ENCODE measurements at places on chromosomes 6 and 20.

- DNase-seq: no peak
These were observed 159.2 kb downstream of the CD109 start for GRCh38 chr6:73854998-73855718.

- DNase-seq: no peak
These were observed 8.0 kb downstream of the CDH22 start for GRCh38 chr20:46300281-46300680.

- DNase-seq: no peak
These were observed 17.6 kb downstream of the CBFA2T2 start for GRCh38 chr20:33507461-33507860.

DNA sequence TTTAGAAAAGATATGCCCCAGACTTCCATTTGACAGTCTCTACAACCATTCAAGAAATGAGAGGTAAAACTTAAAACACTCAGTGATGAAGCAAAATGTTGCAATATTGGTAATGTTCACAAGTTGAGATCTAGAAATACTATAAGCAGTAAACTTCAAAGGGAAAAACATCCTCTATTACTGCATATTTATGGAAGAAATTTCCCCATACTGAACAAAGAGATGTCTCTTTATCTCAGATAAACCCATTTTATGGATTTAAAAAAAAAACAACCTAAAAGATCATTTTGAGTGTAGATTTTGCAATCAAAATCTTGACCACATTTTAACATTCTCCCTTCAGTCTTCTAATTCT lies 177.8 kb upstream of the TAB2 start:
- no peak for DNase-seq

DNA sequence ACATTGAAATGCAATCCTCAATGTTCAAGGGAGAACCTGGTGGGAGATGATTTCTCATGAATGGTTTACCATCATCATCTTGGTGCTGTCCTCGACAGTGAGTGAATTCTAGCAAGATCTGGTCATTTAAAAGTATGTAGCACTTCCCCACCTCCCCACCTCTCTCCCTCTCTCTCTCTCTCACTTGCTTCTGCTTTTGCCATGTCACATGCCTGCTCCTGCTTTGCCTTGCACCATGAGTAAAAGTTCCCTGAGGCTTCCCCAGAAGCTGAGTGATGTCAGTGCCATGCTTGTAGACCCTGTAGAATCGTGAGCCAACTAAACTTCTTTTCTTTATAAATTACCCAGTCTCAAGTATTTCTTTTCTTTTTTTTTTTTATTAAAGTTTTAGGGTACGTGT lies 60.5 kb downstream of the DST start:
- no peak for DNase-seq

- no peak for DNase-seq
These were observed 1.4 kb downstream of the IL22RA2 start for GRCh38 chr6:137171824-137172733.

DNA sequence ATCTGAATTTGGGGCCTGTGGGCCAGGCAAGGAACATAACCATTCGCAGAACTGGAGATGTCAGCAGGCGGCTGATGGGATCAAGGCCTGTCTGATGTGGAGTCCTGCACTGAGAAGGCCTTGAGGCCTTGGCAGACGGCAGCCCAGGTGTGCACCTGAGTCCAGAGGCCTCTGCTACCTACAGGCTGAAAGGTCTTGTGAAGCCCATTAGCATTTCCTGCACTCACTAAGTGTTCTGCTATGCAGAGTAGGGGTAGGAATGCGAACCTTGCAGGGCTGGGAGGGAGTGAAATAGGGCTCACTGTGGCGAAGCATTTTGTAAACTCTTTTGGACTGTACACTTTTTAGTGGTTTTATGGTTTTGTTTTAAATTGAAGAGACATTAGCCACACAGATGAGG lies 48.3 kb upstream of the RNF24 start:
- no peak for DNase-seq

DNA sequence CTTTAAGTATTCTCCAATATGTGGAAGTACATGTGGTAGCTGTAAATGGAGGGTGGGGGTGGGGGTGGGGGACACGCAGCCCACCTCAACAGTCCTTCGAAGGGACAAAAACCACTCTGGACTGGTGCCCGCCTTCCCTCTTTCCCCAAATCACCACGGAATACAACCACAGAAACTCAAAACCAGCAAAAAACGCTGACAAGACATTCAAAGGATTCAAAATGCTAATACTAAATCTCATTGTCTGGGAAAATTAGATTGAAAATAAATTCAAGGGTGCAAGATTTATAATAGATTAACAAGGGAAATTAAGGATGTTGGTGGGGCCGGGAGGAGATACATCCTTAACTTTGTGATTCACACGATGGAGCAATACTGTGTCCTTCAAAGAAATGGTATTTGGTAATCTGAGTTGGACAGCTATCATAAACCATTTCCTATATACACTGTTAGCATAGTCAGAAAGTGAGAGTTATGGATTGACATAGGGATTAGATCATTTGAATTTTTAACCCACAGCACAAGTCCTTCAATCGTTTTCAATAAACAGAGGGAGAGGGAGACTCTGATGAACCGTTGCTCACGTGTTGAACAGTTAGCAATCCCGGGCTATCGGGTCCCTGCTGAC lies 766 bp upstream of the TBC1D22B start:
- DNase-seq: no peak

- DNase-seq: no peak
These were observed 181.1 kb downstream of the CDH4 start for GRCh38 chr20:61433176-61433575.

DNA sequence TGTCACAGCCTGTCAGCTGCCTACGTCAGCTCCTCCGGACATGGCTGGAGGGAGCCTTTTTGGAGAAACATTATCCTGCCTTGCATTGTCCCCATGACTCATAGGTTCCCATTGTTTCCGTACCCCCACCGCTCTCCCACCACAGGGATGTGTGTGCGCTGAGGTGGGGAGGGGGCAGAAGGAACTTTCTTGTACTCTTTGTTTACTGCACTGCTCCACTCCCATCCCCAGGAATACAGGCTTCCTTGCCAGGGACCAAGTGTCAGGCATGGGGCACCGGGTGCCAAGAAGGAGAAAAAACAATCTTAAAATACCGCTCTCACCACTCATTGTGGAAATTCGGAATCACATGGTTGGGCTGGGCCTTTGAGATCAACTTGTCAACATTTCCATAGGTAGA lies 51.0 kb downstream of the KCNK5 start:
- DNase-seq: no peak

GRCh38 chr6:34189806-34190503 lies 44.1 kb upstream of the GRM4 start:
- DNase-seq: no peak

- peak; percentile 69 for DNase-seq
These were observed 79.4 kb upstream of the SCAF8 start for GRCh38 chr6:154653853-154654252.

GRCh38 chr6:158667360-158667981 lies 17.6 kb downstream of the SYTL3 start:
- no peak for DNase-seq

- DNase-seq: no peak
These were observed 14.9 kb downstream of the PTK7 start for GRCh38 chr6:43091020-43091419.

DNA sequence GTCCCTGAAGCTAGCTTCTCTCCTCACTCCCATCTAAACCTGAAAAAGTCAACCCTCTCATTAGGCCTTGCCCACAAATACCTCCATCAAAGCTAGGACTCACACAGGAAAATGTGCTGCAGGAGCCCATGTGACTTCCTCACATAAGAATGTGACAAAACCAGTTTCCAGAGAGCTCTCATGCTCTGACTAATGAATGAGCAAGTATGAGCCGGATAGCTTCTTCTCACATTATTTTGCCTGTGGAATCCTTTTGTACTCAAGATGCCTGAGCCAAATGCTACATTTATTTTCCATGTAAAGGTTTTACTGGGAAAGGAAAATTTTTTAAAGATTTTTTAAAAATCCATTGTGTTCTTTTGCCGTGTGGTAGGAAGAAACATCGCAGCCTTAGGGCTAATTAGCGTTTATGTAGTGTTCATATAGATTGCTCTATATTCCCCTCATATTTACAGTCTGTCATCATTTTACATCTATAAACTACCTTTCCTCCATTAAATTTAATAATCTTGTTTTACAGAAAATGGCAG lies 68.6 kb upstream of the CCN6 start:
- DNase-seq: peak; percentile 73

GRCh38 chr6:42393339-42393738 lies 58.4 kb downstream of the TRERF1 start:
- no peak for DNase-seq

GRCh38 chr6:104123227-104123626 lies 736.5 kb downstream of the HACE1 start:
- DNase-seq: no peak
